ENCODE measurements at places on chromosomes 13 and 19. TPM values are rescaled to one million over a fixed set of nuclear protein-coding genes. Genes with fewer than 3 reads are reported as not detected.

- DNase-seq, result no peak
These were observed 75.8 kb downstream of the DCLK1 start for GRCh38 chr13:36055366-36055765.

DNA sequence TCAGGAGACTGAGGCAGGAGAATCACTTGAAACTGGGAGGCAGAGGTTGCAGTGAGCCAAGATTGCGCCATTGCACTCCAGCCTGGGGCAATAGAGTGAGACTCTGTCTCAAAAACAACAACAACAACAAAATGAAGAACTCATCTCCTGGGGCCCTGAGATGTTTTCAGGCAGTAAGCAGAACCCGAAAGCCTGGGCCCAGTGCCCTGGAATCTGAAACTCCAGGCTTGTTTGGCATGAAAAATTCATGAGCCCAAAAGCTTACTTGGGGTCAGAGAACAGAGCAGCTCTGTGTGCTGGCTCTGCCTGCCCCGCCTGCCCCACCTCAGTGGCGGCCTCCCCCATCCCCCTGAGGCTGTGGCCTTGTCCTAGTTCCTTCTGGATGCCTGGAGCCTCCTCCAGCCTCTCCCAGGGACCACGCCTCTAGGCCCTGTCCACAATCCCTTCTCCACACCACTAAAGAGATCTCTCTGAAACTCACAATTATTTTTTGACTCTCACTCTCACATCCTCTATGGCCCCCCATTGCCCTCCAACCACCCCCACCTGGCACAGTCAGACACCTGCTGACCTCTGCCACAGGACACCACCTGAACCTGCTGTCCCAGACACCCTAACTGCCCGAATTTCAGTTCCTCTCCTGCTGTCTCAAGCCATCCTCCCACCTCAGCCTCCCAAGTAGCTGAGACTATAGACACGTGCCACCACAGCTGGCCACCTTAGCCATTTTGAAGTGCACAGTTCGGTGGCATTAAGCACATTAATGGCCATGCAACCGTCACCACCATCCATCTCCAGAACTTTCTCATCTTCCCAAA is 6.9 kb upstream of the AP1M2 start:
- no peak for DNase-seq

- DNase-seq, result no peak
These were observed 22.2 kb downstream of the SOHLH2 start for GRCh38 chr13:36192166-36192565.

DNA sequence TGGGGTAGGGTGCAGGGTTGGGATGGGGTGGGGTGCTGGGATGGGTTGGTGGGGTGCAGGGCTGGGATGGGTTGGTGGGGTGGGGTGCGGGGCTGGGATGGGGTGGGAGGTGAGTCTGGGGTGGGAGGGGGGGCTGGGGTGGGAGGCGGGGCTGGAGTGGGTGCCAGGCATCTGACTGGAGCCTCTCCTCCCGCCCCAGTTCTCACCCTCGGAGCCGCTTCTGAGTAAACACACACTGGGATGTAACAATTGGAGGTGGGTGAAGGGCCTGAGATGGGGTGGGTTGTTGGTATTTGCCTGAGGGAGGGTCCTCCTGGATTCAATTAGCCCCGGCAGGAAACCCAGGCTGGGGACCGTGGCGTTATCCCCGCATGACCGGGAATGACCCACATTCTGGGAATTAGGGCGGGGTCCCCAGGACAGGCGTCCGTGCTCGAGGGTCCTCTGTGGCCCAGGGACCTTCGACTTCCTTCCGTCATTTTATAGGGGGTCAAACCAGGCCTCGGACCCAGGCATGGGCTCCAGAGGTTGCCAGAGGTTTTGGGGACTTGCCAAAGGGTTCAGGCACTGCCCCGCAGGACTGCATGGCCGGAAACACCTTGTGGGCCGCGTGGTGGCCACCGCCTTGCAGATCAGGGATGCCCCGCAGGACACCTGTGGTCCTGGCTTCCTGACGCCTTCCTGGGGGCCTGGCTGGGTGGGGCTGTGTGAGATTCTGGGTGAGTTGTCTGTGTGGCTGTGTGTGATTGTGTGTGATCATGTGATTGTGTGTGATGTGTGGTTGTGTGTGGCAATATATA is 1.4 kb downstream of the TMPRSS9 start:
- DNase-seq, result no peak

DNA sequence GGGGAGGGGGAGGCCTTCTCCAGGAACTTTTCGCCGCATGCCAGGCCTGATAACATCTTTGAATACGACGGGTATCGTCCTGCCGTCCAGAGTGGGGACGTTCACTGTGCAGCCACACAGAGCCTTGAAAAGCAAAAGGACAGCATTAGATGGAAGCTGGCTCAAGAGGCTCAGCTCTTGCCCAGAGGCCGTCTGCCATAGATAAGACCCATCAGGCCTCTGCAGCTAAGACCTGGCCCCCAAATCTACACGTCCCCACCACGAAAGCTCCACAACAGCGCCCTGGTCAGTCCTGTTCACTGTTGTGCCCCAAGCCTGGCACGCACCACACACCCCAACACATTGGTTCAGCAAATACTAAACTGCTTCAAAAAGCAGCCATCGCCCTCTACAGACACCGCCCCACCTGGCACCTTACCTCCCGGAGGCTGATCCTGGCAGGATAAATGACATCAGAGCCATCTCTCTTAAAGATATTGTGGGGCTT is 2.1 kb downstream of the DNAJB1 start:
- no peak for DNase-seq

- no peak for DNase-seq
These were observed 38.3 kb downstream of the DNAJC15 start for GRCh38 chr13:43061496-43062280.

GRCh38 chr13:50359779-50360178 is 344.5 kb downstream of the KCNRG start:
- DNase-seq, result no peak

GRCh38 chr13:110576070-110576394 is 14.5 kb upstream of the RAB20 start:
- DNase-seq, result no peak

- DNase-seq, result no peak
These were observed 370.7 kb downstream of the COG6 start for GRCh38 chr13:40026174-40026585.

DNA sequence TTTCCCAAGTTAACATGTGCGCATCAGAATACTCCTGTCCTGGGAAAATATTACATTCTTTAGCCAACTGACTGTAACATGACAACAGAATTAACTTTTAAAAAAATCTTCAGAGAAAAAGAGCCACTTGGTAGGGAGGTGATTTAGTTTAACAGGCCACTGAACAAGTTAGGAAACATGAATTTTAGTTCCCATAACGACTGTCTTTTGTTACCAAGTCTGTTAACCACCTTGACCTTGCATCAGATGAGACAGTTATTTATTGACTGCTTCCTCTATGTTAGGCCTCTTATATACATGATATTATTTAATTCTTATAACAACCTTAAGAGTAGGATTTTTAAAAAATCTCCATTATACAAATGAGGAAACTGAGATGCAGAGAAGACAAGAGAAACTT is 268.6 kb downstream of the NDFIP2 start:
- DNase-seq, result no peak

DNA sequence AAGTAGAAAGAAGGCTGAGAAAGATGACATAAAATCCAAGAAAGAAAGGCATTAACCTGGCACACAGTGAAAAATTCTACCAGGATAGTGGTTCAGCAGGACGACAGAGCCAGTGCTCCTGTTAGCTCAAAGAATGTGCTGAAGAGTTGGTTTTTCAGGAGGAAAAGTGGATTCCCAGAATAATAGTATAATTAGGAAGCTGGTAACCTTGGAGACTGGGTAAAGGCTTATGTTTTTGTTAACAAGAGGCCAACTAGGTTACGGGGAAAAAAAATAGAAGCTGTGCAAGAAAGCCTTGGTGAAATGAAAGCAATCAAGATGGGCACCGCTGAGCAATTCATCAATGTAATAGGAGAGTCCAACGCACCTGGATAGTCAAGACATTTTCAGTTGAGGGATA is 54.7 kb downstream of the SLC15A1 start:
- no peak for DNase-seq

- DNase-seq, result no peak
These were observed 43.8 kb downstream of the SPRY2 start for GRCh38 chr13:80297094-80297493.

DNA sequence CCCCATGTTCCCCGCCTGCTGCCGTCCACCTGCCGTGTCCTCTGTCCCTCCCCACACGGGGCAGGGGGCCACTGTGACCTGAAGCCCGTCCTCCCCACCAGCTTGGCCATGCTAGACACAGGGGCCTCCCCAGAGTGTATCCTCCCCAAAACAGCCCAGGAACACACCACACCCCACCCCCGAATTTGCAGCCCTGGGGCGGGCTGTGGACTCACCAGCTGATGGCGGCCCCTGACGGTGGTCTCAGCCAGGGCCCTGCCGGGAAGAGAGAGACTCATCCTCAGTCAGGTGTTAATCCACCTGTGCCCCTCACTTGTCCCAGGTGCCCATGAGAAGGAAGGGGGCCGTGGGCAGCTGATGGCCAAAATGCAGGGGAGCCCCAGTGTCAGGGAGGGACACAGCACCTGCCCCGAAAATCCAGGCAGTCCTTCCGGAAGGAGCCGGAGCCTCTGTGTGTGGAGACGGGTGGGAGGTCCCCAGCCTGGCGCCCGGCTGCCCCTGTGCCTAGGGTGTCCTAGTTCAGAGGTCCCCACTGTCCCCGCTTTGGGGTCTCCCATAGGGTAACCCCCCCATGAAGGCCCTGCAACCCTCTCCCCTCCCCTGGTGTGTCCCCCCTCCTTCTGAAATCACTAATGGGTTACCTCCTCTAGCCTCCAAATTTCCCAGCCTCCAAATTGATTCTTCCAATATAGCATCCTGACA is 39.3 kb upstream of the TCF3 start:
- no peak for DNase-seq

- DNase-seq, result peak; percentile 54
These were observed 703 bp downstream of the KLF16 start for GRCh38 chr19:1862424-1863327.

DNA sequence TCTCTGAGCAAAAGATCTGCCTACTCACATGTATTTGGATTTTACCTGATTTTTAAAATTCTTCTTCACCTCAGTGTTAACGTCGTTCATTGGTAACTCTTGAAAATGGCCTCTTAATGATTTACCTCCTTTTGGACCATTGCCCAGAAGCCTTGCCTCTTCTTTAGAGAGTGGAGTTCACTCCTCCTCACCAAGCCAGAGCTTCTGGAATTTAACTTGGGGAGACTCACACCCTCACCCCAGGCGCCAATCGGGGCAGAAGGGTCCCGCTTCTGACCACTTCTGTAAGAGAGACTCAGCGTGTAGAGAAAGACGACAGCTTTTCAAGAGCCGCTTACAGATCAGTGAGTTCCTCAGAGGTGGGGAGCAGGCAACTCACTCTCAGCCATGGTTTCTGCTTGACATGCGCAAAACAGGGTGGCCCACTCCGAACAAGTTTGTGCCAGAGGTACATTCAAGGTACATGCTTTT is 2.7 kb downstream of the PNMA8C start:
- no peak for DNase-seq

GRCh38 chr19:40932008-40932959 is 50.3 kb upstream of the CYP2A7 start:
- no peak for DNase-seq

- peak; percentile 10 for DNase-seq
These were observed 45.2 kb upstream of the RANBP3 start for GRCh38 chr19:6023085-6023682.

DNA sequence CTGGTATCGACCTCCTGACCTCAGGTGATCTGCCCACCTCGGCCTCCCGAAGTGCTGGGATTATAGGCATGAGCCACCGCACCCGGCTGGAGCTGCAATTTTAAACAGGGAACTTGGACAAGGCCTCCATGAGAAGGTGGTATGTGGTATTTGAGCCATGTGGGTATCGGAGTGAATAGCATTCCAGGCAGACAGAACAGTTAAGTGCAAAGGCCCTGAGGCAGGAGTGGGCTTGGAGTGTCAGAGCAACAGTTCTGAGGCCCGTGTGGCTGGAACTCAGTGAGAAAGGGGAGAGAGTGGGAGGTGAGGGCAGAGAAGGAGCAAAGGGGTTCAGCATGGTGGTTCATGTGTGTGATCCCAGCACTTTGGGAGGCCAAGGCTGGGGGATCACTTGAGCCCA is 2.9 kb downstream of the RCN3 start:
- no peak for DNase-seq

DNA sequence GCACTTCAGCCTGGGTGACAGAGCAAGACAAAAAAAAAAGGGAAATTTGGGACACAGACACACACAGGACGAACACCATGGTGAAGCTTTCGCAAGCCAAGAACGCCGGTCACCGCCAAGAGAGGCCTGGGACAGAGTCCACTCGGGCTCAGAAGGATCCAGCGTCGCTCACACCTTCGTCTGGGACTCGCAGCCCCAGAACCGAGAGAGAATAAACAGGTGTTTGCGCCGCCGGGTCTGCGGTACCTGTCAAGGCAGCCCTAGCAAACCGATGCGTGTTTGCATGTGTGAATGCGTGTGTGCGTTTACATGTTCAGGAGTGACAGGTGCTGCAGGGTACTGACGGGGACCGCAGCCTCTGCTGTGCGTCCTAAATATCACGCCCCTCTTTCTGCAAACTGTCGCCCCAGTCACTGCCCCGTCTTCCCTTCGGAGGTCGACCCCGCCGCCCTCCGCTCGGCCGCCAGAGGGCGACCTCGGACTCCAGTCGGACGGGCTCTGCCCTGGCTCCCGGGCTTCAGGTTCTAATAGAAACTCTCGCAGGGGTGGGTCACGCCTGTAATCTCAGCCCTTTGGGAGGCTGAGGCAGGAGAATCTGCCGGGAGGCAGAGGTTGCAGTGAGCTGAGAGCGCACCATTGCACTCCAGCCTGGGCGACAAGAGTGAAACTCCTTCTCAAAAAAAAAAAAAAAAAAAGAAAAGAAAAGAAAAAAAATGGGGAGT is 11.8 kb upstream of the CSNK1G2 start:
- peak; percentile 75 for DNase-seq

- DNase-seq, result no peak
These were observed 83.5 kb downstream of the SLC7A1 start for GRCh38 chr13:29511980-29512379.

GRCh38 chr19:30564551-30565011 is 192.4 kb downstream of the ZNF536 start:
- DNase-seq, result no peak

GRCh38 chr19:2186071-2186846 is 22.5 kb downstream of the DOT1L start:
- DNase-seq, result no peak

The NCR1 gene
- polyA plus RNA-seq, result 2.8 TPM

The PSG11 gene
- not detected for polyA plus RNA-seq

The ZBTB32 gene
- 0.77 TPM for polyA plus RNA-seq

The GPC6 gene
- polyA plus RNA-seq, result not detected

The ETFB gene
- polyA plus RNA-seq, result 80.0 TPM

The MCF2L gene
- polyA plus RNA-seq, result 2.5 TPM

The ELSPBP1 gene
- not detected for polyA plus RNA-seq

The CEACAM6 gene
- polyA plus RNA-seq, result not detected

The MATK gene
- 142 TPM for polyA plus RNA-seq

The LMTK3 gene
- not detected for polyA plus RNA-seq

Measured in CD8-positive, alpha-beta memory T cell (primary cell).